ENCODE measurements at places on chromosomes 4 and X. TPM values are rescaled to one million over a fixed set of nuclear protein-coding genes. Genes with fewer than 3 reads are reported as not detected.

GRCh38 chrX:10654960-10655359 lies 34.6 kb upstream of the MID1 start:
- DNase-seq = no peak
- no peaks in the 10 kb centered on the region for H3K36me3 ChIP-seq
- H3K4me3 ChIP-seq = no peak overlapping the region
- H3K27me3 ChIP-seq = no peaks in the 10 kb centered on the region
- H3K4me1 ChIP-seq = peaks cover 2% of the 10 kb centered on the region
- no peak overlapping the region for H3K27ac ChIP-seq

DNA sequence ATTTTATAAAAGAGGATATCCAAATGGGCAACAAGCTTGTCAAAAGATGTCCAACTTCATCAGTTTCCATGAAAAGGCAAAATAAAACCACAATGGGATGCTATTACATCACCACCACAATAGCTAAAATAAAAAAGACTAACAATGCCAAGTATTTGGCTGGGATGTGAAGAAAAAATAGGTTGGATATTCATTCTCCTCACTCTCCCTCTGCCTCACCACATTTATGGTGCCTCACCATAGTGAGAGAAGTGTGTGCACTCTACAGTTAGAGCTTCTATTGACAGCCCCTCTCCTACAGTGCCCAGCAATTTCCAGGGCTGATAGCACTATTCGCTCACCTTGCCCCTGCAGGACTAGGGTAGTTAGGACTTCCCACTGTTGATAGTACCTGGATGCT lies 25.5 kb downstream of the VEGFC start:
- H3K27me3 ChIP-seq = no peaks in the 10 kb centered on the region
- H3K4me3 ChIP-seq = no peak overlapping the region
- peaks cover 12% of the 10 kb centered on the region for H3K4me1 ChIP-seq
- H3K36me3 ChIP-seq = no peaks in the 10 kb centered on the region
- no peak overlapping the region for H3K27ac ChIP-seq

GRCh38 chr4:75235359-75235951 lies 278.7 kb downstream of the RCHY1 start:
- peak; percentile 15 for DNase-seq
- no peaks in the 10 kb centered on the region for H3K4me1 ChIP-seq
- no peak overlapping the region for H3K27ac ChIP-seq
- no peaks in the 10 kb centered on the region for H3K27me3 ChIP-seq

GRCh38 chr4:121050300-121050699 lies 22.0 kb downstream of the NDNF start:
- H3K27me3 ChIP-seq = no peaks in the 10 kb centered on the region
- H3K4me3 ChIP-seq = no peak overlapping the region
- no peak for DNase-seq

GRCh38 chrX:151505796-151506195 lies 57.7 kb upstream of the PASD1 start:
- no peak overlapping the region for H3K4me3 ChIP-seq
- no peak overlapping the region for H3K27ac ChIP-seq
- H3K4me1 ChIP-seq = no peaks in the 10 kb centered on the region
- peak; percentile 44 for DNase-seq
- no peaks in the 10 kb centered on the region for H3K27me3 ChIP-seq

GRCh38 chr4:166994686-166995085 lies 239.6 kb downstream of the SPOCK3 start:
- DNase-seq = no peak
- no peak overlapping the region for H3K27ac ChIP-seq
- H3K36me3 ChIP-seq = no peaks in the 10 kb centered on the region
- no peaks in the 10 kb centered on the region for H3K27me3 ChIP-seq
- H3K4me3 ChIP-seq = no peak overlapping the region
- H3K4me1 ChIP-seq = no peaks in the 10 kb centered on the region

DNA sequence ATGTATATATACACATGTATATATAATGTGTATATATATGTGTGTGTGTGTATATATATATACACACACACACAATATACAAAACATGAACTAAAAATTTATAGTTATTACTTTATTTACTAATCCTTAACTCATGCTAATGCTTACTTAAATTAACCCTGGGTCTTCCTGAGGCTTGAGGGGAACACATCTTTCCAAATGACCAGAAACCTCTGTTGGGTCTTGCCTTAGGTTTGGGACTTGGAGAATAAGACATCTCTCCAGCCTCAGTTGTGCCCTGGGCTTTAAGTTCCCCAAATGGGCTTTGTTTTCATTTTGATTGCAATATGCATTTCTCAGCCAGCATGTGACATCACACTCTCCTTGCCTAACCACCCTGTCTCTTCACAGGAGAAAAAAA lies 7.7 kb downstream of the GEMIN8 start:
- no peaks in the 10 kb centered on the region for H3K27me3 ChIP-seq
- H3K4me3 ChIP-seq = no peak overlapping the region
- no peak overlapping the region for H3K27ac ChIP-seq
- no peaks in the 10 kb centered on the region for H3K36me3 ChIP-seq
- DNase-seq = peak; percentile 6
- no peaks in the 10 kb centered on the region for H3K4me1 ChIP-seq

Gene NDST4
- total RNA-seq = not detected

Gene MFAP3L
- total RNA-seq = 13.2 TPM

Gene PRR32
- not detected for total RNA-seq

Gene RAP1GDS1
- total RNA-seq = 42.8 TPM

Gene GSX2
- total RNA-seq = not detected

Gene ODAPH
- total RNA-seq = not detected

Gene DOCK11
- 11.0 TPM for total RNA-seq

Gene MTMR8
- 1.8 TPM for total RNA-seq

All from cardiac muscle cell (in vitro differentiated cells and primary cell).